Activated CD4-positive, CD25-positive, alpha-beta regulatory T cell (primary cell): ENCODE measurements at places on chromosomes 2 and 18.

GRCh38 chr2:16023506-16024360 lies 83.4 kb downstream of the MYCN start:
- no peak for DNase-seq

- no peak for DNase-seq
These were observed 121.2 kb downstream of the TXNL1 start for GRCh38 chr18:56517196-56517595.

DNA sequence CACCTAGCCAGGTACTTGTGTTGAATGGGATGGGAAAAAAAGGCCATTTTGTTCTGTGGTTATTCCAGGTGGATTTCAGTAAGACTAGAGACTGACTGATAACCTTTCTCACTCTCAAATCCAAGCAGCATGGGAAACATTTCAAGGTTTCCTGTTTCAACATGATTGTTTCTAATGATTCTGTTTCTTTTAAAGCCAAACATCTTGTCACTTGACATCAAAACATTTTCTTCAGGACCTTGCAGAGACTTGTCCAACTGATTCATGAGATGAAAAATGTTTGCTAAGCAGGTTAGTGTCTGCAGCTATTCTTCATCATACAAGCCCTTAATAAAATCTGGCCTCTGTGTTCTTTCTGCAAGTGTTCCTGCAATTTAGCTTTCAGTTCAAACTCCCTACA lies 456.5 kb upstream of the CWC22 start:
- no peak for DNase-seq

GRCh38 chr2:17736989-17737388 lies 16.6 kb downstream of the SMC6 start:
- no peak for DNase-seq

DNA sequence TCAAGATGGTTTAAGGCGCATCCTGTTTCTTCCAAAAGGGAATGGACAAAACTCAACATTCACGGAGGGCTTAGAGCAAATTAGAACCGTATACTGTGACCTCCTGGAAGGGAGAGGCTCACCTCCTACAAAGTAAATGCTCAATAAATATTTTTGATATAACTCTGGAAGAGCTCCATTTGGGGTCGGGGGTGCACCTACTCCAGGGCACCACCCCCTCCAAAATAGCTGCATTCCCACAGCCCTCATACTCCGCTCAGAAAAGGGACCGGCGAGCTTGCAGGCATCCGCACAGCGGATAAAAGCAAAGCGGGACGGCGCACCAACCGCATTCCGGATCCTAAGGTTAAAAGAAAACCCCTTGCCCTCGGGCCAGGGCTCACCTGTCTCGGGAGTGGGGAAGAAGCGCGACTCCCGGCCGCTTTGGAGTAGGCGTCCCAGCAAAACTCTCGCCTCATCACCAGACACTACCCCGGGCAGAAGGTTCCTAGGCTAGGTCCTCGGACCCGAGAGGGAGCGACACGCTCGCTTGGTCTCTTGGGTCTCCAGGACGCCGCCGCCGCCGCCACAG lies 378 bp downstream of the WDPCP start:
- DNase-seq, result no peak

GRCh38 chr2:56474412-56475158 lies 290.8 kb downstream of the CCDC85A start:
- no peak for DNase-seq

GRCh38 chr2:80035749-80036285 lies 268.7 kb downstream of the LRRTM1 start:
- no peak for DNase-seq

DNA sequence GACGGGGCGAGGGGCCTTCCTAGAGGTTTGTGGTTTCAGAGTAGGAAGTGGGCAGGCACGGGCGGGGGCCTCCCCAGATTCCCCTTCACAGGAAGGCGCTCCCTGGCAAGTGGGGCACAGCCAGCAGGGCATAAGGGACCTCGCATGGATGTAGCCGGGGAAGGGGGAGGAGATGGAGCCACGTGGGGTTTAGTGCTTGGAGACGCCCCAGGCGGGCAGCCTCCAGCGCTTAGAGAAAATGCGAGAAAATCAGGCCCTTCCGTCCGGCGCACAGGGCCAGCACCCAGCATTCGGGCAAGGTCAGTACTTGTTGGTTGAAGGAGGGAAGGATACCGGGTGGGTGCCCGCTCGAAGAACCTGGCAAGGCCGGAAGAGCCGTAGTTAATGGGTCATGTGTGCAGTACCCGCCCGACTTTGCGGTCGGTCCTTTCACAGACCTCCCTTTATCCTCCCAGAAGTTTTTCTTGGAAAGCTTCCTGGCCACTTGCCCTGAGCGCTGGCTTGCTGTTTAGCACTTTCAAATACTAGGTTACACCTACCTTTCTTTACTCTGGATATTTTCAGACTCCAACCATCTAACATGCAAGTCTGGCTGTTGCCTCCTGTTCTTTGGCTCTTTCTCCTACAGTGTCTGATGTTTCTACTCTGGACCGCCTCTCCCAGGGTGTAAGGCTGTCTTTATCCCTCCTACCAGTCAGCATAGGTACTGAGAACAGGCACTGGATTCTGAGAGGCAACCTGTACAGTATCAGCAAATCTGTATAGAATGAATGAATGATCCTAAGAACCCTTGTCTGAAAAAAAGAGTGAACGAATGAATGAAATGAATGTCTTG lies 78.1 kb downstream of the CIB4 start:
- DNase-seq, result no peak

DNA sequence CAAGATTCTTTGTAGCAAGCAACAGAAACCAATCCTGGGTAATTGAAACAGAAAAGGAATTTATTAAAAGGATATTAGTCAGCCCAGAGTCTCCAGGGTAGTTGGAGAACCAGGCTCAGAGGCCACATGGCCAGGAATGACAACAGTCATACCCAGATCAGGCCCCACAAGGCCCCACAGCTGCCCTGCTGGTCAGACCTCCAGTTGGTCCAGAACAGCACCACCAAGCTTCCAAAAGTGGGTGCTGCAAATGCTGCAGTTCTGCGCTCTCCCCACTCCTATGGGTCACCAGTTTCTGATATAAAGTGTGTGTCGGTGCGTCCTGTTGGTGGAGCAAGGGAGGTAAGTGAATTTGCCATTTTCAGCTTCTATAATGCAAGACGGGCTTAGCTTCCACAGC lies 29.9 kb downstream of the KLHL29 start:
- no peak for DNase-seq

- no peak for DNase-seq
These were observed 71.0 kb downstream of the PXDN start for GRCh38 chr2:1673160-1673944.

GRCh38 chr2:126315828-126316227 lies 340.1 kb upstream of the GYPC start:
- no peak for DNase-seq

DNA sequence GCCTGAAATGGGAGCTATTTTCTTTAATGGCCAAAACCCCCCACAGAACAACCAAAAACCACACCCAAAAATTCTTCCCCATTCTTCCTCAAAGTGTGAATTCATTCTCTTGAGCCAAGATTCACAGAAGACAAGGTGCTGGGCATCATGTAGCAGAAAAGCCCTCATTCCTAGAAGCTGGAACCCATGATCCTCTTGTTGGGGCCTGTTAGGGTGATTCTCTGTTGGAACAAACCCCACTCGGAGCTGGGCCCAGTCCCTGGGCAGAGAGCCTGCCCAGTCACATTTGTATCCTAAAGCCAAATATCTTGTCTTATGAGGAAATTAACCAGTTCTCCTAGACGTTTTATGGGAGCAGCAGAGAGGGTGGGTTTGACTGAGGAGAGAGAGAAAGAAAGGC lies 22.8 kb upstream of the VPS4B start:
- DNase-seq, result no peak

DNA sequence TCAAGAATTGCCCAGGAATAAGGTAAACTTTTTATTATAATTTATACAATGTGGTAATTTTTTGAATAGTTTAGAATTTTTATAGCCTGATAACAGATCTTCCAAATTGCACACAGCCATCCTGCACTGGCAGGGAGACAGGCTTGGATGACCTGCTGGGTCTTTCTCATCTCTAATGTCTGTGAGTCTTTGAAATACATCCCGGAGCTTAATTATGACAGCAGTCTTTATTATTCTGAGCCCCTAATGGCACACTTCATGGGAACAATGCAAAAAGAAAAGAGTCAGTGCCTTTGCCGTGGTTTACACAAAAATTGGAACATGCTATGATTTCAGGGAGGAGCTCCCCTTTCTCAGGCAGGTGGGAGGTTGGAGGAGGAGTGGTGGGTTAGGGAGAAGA lies 71.0 kb downstream of the TMEM182 start:
- DNase-seq, result no peak

DNA sequence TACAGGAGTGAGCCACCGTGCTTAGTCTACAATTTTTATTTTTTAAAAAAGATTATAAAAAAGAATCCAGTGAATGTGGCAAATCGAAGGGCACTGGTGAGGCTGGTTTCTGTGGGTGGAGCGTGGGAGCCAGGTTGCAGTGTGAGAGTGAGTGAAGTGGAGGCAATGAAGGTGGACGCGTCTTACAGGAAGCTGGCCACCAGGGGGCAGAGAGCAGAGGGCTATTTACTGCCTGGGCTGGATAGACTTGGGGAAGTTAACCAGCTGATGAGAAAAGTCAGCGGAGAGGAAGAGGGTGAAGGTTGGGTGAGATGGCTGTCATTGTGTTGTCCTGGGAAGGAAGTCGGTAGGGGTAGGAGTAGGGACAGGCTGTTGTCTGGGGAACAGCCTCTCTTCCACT lies 6.8 kb downstream of the SCTR start:
- no peak for DNase-seq

GRCh38 chr18:54813977-54814565 lies 14.2 kb upstream of the RAB27B start:
- DNase-seq, result no peak

DNA sequence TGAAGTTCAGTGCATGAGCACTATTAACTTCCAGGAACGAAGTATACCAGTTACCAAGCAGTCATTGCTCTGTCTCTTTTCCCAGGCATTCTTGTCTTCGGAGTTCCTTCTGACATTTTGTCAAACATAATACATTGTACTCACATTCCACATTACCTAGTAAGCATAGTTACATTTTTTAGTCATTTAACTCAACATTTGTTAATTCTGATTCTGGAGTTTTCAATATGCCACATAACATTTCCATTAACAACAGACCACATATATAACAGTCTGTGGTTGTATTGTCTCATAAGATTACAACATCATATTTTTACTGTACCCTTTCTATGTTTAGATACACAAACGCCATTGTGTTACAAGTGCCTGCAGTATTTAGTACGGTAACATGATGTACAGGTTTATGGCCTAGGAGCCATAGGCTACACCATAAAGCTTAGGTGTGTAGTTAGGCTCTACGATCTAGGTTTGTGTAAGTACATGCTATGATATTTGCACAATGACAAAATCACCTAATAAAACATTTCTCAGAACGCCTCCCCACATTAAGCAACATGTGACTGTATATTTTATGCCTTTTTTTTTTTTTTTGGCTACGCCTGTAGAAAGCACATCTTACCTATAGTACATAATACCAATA lies 187.1 kb downstream of the DYM start:
- DNase-seq, result no peak

GRCh38 chr2:104836265-104836664 lies 17.6 kb upstream of the POU3F3 start:
- DNase-seq, result no peak

GRCh38 chr18:12460874-12461273 lies 53.1 kb downstream of the PRELID3A start:
- DNase-seq, result no peak

GRCh38 chr2:225379856-225380255 lies 19.7 kb upstream of the NYAP2 start:
- no peak for DNase-seq

DNA sequence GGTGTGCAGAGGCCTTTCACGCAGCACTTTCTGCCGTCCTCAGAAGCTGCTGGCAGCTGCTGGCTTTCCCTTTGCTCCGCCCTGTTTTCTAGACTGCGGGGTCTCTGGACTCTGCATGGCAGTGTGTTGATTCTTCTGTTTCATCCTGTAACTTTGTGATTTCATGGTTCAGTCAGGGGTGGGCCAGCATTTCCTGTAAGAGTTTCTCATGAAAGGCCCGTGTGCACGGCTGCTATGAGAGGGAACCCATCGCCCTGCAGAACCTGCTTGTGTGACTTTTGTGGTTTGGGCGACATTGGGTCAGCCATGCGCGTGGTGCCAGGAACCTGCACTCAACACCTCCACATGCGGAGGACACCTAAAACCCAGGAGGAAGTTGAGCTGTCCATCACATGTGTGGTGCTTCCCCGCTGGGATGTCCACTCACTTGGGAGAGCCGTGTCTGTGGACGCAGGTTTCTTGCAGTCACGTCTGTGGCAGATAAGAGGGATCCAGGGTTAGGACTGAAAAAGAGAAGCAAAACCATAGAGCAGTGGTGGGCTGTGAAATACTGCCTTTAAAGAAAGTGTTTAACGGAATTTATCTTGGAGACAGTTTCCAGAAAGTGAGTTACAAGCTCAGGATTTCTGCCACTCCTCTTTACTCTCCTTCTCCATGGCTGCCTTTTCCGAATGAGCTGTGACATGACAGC lies 167.3 kb upstream of the ALKAL2 start:
- no peak for DNase-seq

DNA sequence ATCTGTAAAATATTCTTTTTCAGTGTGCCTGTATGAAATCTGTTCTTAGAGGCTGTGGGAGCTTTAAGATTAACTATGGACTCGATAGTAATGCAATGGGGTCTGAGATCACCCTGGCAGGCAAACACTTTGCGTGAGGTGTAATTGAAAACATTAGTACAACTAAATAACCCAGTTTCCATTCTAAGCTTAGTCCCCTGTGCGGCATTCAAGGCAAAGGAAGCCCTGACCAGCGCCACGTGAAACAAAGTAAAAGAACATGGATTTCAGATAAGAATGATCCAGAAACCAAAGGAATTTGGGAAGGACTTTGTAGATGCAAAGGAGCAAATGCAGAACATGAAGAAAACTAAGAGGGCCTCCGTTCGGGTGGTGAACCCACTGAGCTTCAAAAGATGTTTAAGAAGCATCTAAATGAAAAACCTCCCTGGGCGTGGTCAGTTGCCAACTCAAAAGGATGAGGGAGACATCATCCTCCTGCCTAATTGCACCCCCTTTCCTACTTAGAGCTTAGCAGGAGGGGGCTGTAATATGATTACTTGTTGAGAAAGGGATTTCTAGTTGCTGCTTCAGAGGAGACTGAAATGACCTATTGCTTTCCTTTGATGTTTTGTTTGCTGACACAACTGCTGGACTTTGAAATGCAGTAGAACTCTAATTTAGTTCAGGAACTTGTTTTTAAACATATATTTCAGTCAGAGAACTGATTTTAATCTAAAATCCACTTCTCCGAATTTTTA lies 7.9 kb upstream of the CETN1 start:
- no peak for DNase-seq
